Mammary epithelial cell (primary cell): ENCODE measurements at places on chromosomes 13 and 19.

DNA sequence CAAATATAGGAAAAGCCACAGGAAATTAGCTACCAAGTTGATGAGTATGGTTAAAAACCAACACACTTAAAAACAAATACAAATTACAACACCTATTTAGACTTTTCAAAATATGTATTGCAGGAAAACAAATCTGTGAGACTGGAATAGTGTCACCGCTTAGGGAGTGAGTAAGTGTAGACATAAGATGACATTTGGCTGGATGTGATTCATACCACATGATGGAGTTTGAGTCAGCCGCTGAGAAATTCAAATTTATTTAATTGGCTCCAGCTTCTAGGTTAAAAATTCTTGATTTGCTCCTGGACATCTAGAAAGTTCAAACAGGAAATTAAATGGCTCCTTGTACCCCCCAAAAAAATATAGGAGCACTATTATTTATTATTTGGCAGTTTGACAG is 531.7 kb downstream of the SLITRK1 start:
- peak; percentile 11 for DNase-seq

DNA sequence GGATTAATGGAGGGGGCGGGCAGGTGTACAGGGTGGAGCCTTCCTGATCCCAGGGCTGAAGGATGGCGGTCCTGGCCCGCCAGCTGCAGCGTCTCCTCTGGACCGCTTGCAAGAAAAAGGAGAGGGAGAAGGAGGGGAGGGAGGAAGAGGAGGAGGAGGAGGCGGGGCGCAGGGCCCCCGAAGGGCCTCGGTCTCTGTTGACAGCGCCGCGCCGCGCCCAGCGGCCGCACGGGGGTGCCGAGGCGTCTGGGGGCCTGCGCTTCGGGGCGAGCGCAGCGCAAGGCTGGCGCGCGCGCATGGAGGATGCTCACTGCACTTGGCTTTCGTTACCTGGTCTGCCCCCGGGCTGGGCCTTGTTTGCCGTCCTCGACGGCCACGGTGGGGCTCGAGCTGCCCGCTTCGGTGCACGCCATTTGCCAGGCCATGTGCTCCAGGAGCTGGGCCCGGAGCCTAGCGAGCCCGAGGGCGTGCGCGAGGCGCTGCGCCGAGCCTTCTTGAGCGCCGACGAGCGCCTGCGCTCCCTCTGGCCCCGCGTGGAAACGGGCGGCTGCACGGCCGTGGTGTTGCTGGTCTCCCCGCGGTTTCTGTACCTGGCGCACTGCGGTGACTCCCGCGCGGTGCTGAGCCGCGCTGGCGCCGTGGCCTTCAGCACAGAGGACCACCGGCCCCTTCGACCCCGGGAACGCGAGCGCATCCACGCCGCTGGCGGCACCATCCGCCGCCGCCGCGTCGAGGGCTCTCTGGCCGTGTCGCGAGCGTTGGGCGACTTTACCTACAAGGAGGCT is at the start of gene PPM1N:
Gene PPM1N (plus strand): TSS at position 33 of the 785 bp plus-strand sequence. CDS start 30 bp downstream, at position 63.
- no peak for DNase-seq

- no peak for DNase-seq
These were observed 155.0 kb downstream of the CYSLTR2 start for GRCh38 chr13:48808683-48809082.

DNA sequence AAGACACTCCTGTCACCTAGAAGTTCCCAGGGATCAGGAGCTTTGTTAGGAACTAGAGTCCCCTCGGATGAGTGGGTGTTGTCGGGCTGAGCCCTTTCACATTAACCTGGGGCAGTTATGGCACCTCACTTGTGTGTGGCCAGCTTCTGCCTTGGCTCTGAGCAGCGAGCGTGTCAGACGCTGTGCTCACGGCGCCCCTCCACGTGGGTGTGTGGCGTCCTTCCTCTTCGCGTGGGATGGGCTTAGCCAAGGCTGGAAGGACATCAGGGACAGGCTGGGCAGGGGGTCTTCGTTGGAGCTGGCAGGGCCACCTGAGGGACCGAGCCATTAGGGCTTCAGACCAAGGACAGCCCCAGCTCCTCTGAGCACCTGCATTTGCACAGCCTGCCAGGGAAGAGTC is 23.4 kb downstream of the DOT1L start:
- DNase-seq, result no peak

DNA sequence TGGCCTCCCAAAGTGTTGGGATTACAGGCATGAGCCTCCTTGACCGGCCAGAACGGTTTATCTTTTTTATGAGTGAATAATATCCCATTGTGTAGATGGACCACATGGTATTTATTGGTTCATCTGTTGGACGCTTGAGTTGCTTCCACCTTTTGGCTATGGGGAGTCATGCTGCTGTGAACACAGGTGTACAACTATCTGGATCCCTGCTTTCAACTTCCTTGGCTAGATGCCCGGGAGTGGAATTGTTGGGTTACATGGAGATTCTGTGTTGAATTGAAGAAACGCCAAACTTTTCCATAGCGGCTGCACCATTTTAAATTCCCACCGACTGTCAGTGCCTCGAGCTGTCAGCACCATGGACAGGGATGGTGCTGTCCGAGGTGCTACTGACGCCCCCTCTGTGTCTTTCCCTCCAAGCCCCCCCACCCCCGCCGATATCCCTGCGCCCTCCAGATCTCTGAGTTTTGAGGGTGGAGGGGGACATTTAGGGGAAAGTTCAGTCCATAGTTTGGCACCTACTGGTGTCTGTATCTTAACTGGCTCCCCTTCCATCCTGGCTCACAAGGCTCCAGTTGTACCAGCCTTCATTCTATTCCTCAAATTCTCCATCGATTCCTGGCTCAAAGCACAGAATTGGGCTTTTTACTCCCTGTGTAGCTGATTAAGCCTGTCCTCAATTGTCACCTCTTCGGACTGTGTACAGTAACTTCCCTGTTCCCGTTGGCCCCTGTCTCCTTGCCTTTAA is 27.3 kb downstream of the PNPLA6 start:
- no peak for DNase-seq

GRCh38 chr13:109389456-109389855 is 396.9 kb downstream of the IRS2 start:
- no peak for DNase-seq
